Activated naive CD4-positive, alpha-beta T cell (primary cell): ENCODE measurements at places on chromosomes 5 and 9.

DNA sequence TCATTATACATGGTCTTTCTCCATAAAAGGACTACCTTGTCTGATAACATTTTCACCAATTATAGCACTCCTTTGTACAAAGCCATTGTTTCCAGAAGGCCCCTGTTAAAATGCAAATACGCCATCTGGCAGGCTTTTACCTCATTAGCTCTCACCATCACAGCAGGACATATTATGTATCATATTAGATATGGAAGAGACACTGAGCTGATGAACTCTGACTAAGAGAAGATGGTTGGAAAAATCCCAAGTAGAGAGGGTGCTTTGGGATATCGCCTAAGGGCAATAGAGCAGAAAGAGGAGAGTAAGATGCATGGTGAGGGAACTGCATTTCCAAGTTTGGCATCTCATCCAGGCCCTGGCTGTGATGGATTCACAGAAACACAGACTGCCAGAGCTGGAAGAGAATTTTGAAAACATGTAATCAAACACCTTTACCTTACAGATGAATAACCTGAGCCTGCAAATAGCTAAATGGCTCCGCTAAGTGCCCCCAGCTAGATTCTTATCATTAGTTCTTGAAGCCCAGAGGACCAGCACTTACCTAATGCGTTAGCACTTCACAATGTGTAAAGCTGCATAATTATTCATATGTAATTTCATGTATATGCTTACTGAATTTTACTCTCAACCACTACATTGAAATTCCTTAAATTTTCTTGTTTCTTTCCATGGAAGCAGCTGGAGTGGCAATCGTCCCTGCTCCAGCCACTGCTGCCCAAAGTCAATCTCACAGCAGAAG is 393.6 kb upstream of the IZUMO3 start:
- no peak for DNase-seq

- no peak for DNase-seq
Observed at GRCh38 chr5:134506054-134507039, 19.1 kb upstream of the JADE2 start.

DNA sequence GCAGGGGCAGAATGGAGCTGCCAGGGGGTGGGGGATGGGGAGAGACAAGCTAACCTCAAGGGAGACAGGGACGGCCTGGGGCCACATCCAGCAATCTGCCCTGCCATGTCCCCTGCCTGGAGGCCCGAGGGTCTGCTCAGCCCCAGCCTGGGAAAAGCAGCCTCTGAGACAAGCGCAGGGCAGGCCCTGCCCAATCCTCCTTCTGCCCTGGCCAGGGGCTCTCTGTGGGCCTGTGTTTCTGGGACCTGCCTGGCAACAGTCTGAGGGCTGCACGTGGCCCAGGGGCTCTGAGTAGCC is 13.9 kb upstream of the QSOX2 start:
- no peak for DNase-seq

GRCh38 chr5:174596429-174596828 is 128.0 kb upstream of the MSX2 start:
- DNase-seq, result no peak

DNA sequence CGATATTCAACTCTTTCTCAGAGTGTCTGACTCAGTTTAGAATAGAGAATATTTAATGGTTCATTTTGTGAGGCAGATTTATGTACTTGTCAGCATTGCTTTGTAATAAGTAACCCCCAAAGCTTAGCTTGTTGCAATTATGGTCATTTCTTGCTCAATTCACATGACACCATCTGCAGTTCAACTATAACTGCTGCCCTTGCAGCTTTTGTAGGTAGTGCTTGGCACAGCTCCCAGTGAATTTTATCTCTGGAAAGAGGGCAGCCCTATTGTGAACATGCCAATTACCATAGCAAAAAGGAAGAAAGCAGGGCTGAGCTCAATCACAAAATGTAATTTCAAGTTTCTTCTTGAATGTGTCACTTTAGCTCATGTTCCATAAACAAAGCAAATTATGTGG is 1587.7 kb upstream of the ACO1 start:
- DNase-seq, result no peak

- DNase-seq, result no peak
Observed at GRCh38 chr9:85420750-85421149, 321.0 kb downstream of the AGTPBP1 start.

DNA sequence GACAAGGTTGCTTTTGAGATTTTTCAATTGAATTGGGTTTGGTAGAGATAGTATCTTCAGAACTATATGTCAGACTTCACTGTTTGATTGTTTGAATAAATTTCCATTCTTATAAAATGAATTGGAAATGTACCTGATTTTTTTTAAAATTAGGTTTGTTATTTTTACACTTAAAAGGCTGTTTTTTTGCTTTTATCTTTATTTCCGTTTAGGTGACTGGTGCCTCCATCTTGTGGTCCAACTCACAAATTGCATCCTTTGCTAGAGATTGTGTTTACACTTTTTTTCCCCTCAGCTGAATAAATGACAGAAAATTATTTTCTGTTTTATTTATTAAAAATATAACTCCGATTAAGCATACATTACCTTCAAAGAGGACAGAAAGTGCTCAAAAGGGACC is 15.6 kb downstream of the NDUFAF2 start:
- DNase-seq, result no peak

DNA sequence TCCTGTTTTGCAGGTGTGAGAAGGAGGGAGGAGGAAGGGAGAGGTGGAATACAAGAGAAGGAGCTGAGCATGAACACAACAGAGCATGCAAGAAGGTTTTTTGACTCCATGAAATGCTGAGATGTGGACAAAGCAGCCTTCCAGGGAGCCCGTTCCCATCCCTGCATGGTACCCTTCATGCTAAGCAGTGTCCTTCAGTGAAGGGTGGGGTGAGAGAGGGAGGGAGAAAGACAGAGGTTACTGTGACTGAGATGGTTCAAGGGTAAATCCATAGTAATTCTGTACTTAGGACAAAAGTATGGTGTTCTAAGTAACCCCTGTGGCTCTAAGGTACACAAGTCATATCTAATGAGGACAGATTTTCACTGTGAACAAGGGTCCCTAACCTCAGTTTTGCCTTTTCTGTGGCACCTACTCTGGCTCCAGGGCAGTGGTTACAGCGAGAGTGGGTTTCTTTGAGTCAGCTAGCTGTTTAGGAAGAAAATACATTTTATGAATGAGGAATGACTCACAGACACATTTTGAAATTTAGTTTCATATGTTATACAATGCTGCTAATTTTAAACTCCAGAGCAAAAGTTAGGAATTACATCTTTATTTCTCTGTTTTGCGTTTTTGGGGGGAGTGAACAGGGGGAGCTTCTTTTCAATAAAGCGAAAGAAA is 184.9 kb upstream of the SLC12A2 start:
- no peak for DNase-seq

GRCh38 chr5:111134087-111134486 is 41.9 kb downstream of the WDR36 start:
- DNase-seq, result no peak
